ENCODE measurements at places on chromosomes 7 and 10.

DNA sequence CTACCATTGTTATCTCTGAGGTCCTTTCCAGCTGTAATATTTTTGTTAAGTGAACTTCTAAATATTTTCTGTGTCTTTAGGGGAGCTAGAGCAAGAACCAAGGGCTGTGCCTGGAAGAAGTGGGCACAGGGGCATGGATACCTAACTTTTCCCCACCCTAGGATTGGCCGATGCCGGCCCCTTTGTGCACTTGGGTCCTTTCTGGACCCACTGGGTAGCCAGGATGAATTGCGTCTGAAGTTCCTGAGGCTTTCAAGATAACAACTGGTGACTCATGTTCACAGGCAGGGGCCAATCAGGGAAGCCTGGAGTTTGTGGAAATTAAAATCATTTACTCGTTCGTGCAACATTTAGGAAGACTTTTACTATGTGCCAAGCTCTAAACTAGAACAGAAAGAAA, 758 bp downstream of the DPCD start:
- no peak for DNase-seq

DNA sequence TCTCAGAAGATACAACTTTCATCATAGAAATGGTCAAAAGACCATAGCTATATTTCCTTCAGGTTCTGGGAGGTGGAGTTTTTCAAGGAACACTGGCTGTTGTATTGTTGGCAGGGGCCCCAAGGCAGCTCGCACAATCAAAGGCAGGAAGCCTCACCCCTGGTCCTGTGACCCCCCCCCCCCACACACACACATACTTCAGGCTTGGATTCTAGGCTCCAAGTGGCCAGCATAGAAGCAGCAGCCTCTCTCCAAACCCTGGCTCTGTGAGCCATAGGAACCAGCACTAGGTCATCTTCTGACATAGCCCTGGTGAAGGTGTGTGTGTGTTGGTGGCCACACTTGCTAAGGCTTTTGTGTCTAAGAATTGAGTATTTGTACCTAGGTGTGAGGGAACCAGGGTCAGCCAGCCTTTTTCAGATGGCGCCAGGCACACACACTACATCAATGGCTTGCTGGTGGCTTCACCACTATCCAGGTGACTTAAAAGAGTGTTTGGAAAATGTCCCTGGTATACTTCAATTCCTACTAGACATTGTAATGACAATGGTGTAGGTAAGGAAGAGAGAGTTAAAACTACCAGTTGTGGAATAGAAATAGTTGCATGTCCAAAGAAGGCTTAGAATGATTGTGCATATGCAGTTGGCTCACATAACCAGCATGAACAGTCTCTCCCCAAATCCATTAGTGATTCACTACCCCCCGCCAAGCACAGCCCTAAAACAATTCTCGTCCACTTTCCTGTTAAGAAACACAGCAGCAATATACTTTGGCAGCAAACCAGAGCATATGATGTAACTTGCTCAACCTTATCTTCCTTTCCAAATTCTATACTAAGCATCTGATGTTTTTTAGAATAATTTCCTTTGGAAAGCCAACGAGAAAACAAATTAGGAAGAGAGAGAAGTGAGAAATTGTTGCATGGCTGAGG, 91.3 kb downstream of the AVL9 start:
- no peak for DNase-seq

GRCh38 chr7:155864991-155865690, 52.9 kb upstream of the SHH start:
- no peak for DNase-seq

GRCh38 chr7:31642681-31643115, 44.3 kb upstream of the PPP1R17 start:
- DNase-seq, result no peak

GRCh38 chr7:21472029-21472428, 44.1 kb downstream of the SP4 start:
- DNase-seq, result no peak

DNA sequence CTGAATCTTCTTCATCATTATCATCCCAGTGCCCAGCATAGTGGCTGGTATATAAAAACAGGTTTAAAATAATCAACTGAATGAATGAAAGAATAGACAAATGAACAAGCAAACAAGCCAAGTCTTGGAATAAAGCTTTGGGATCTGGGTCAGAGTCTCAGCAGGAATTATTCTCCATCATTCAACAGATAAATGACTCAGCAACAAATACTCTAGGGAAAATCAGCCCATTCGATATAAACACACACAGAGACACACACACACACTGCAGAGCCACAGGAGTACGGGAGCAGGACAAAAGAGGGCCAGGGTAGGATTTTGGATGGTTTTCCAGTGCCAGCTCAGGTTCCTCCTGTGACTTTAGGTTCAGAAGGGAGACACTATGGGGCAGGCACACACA, 29.2 kb upstream of the DLX6 start:
- no peak for DNase-seq

DNA sequence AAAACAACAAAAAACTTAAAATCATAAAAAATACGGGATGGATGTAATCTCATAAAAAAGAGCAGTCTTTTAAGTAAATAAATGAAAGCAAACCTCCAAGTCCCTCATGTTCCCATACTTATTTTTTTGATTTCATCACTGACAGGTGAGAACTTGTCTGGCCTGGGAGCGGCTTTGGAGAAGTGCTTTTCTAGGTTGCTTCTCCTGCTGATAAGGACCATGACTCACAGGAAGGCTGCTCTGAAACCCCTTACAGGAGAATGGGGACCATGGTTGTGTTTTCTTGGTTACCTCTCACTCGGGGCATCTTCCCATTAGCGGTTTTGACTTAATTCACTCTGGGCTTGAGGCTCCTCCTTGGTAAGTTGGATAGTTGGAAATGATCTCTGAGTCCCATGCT, 237.4 kb downstream of the CAMK1D start:
- no peak for DNase-seq

GRCh38 chr7:28807396-28807994, 150.6 kb downstream of the TRIL start:
- no peak for DNase-seq

GRCh38 chr7:29288181-29289091, 93.9 kb downstream of the CHN2 start:
- DNase-seq, result no peak

DNA sequence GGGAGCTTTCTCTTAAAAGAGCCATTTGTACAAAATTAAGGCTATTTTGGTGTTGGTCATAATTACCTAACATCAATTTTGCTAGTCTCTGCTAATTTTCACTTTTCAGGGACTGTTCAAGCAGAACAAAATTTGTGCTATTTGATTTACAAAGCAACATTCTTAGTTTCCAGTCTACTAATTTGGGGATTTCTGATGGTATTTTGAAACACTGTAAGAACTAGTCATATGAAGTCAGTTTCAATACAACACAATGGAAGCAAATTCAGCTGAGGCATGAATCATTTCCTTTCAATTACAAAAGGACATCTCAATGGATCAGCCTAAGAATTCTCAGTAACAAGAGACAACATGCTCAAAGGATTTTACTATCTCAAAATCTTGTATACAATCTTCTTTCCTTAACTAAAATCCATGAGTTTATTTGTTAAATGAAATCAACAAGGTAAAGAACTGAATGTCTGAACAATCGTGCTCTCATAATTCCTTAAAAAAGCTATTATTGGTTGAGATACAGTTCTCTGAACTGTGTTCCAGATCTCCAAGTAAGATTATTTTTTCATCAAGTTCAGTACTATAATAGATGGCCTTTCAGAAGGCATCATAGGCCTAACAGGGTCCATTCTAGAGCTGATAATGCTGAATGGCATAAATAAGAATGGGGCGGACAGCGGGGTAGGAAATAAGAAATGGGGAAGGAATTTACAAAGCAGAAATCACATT, 144.6 kb downstream of the NRCAM start:
- DNase-seq, result no peak

DNA sequence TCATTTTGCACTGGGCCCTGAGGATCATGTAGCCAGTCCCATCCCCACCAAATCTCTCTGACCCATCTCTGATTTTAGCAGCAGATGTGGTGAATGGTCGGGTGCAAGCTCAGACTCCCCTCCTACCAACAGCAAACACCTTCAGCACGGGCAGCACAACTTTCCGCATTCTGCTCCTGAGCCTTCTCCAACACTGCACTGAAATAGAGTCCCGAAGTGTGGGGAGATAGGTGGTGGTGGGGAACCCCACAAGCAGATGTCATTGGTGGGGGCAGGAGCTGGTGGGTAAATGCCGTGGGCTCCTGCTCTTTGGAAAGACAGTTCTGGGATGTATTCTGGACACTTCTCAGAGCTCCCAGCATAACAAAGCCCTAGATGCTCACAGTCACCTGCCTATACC, 9.6 kb upstream of the CTBP2 start:
- DNase-seq, result no peak

DNA sequence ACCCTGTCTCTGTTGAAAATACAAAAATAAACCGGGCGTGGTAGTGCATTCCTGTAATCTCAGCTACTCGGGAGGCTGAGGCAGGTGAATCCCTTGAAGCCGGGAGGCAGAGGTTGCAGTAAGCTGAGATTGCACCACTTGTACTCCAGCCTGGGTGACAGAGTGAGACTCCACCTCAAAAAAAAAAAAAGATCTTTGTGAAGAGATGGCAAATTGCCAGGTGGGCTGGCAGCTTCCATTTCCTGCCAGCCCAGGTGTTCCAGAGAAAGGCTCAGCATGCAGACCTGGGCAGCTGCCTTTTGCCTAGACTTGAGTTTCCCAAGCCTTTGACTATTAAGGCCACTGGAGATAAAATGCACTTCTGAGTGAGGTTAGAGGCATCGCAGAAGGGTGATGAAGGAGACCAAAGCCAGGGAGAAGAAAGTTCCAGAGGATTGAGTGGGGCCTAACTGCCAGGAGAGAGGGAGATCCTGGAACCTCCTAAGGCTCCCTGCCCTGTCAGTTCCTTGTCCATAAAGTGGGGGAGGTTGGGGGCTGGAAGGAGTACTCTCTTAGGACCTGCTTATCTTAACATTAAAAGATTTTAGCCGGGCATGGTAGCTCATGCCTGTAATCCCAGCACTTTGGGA, 10.0 kb upstream of the DDIT4 start:
- DNase-seq, result no peak

DNA sequence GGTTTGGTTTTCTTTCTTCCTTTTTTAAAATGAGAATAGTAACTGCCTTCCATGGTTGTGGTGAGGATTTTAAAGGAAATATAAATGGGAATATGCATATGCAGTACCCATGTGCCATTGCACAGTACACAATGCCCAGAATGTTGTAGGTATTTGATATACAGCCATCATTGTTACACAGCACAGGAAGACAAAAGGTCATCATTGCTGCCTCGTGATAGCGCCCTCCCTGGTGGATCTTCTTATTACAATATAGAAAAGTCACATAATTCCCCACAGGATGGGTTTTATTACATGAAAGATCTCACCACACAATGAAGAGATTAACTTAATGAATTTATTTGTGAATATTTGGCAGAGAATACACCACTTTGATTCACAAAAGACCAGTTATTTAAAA, 76.5 kb downstream of the PPP1R17 start:
- DNase-seq, result no peak

GRCh38 chr10:29517352-29517923, 117.3 kb downstream of the SVIL start:
- DNase-seq, result no peak

DNA sequence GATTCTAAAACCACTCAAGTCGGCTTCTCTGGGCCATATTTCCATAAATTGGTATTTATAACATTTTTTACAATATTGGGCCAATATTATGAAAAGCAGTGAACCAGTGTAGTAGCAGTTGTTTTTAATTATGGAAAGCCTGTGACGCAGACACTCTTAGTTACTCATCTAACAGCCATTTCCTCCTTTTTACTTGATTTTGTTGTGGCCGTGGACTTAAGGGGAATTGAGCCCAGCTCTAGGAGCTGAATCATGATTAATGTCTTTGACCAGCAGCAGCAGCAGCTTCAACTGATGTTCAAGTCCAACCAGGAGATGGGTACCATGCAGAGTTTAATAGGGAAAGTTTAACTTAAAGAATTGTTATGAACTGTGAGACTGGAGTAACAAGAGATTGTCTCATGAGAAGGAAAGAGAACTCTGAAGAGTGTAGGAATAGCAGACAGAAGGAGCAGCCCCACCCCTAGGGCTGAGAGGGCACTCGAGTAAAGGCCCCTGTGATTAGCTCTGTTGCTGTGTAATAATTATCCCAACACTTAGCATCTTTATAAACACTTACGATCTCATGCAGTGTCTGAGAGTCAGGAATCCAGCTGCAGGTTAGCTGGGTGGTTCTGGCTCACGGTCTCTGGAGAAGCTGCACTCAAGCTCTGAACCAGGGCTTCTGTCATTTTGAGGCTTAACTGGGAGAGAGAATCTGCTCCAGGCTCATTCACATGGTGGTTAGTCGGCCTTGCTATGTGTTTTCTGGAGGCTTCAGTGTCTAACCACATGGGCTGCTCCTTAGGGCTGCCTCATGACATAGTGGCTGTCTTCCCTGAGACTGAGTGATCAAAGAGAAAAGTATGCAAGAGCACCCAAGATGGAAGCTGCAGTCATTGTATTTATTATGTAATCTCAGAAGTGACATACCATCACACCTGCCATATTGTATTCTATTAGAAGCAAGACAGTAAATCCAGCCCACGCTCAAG, 4.6 kb downstream of the LANCL2 start:
- no peak for DNase-seq

DNA sequence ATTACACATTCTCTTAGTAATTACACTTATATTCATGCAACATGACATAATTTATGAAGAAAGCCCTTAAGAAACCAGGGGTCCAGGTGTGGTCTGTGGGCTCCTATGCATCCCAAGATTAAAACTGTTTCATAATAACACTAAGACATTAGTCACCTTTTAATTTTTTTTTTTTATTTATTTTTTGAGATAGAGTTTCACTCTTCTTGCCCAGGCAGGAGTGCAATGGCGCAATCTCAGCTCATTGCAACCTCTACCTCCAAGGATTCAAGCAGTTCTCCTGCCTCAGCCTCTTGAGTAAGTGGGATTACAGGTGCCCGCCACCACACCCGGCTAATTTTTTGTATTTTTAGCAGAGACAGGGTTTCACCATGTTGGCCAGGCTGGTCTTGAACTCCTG, 12.5 kb downstream of the GDI2 start:
- DNase-seq, result no peak

DNA sequence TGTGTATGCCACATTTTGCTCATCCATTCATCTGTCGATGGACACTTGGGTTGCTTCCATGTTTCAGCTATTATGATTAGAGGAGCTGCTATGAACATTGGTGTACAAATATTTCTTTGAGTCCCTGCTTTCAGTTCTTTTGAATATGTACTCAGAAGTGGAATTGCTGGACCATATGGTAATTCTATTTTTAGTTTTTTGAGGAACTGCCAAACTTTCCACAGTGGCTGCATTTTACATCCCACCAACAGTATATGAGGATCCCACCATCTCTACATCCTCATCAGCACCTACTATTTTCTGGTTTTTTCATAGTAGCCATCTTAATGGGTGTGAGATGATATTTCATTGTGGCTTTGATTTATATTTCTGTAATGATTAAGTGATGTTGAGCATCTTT, 44.7 kb upstream of the ZMIZ2 start:
- DNase-seq, result no peak

All from activated CD4-positive, alpha-beta T cell treated with anti-CD3 and anti-CD28 coated beads for 24 hours (primary cell).